Activated T-cell treated with anti-CD3 and anti-CD28 coated beads, Interleukin-2, amount 50 U/mL, for 4 hours (primary cell): ENCODE measurements at places on chromosomes 16 and 17. TPM values are rescaled to one million over a fixed set of nuclear protein-coding genes. Genes with fewer than 3 reads are reported as not detected.

The PRSS36 gene
- 0.40 TPM for total RNA-seq

The NOL3 gene
- 3.7 TPM for total RNA-seq

The DBNDD1 gene
- total RNA-seq = 1.2 TPM

The CTDNEP1 gene
- 210 TPM for total RNA-seq

The OTOP3 gene
- not detected for total RNA-seq

The MRC2 gene
- total RNA-seq = 3.8 TPM

The NOD2 gene
- 3.9 TPM for total RNA-seq

The CCL16 gene
- total RNA-seq = not detected

The MTSS2 gene
- 1.9 TPM for total RNA-seq

The HLF gene
- total RNA-seq = 1.0 TPM

The ALOXE3 gene
- not detected for total RNA-seq

The ZNF750 gene
- total RNA-seq = not detected

The GUCY2D gene
- total RNA-seq = not detected

The TBC1D26 gene
- total RNA-seq = not detected

The MT4 gene
- total RNA-seq = not detected

- peak; percentile 22 for DNase-seq
Observed at GRCh38 chr16:50683689-50684374, 2.7 kb upstream of the SNX20 start.

DNA sequence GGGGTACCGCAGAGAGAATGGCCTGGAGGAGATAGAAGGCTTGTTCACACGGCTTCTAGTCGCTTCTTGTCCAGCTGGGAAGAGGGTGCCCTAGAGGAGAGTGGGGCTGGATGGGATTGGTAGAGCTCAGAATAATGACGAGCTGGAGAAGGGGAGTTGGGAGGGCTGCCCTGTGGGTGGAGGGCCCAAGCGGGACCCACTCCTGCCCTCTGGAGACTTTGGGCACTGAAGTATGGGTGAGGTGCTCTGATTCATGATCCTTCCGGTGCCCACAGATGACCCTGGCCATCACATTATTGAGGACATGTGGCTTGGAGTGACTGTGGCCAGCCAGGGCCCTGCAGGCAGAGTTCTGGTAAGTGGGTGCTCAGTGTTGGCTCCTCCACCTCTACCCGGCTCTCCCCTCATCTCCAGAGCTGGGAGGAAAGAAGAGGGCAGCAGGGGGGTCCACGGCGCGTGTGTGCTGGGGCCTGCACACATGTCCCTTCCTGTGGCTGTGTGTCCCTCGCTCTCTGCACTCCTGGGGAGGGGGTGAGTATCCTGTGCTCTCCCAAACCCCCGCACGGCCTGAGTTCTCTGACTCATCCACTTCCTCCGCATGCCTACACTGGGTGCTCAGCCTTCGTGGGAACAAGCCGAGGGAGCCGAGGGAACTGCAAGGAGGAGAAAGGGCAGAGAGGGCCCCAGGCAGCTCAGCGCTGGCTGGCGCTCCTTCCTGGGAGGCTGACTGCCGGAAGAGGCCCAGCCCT is 8.5 kb downstream of the ITGA3 start:
- no peak for DNase-seq

DNA sequence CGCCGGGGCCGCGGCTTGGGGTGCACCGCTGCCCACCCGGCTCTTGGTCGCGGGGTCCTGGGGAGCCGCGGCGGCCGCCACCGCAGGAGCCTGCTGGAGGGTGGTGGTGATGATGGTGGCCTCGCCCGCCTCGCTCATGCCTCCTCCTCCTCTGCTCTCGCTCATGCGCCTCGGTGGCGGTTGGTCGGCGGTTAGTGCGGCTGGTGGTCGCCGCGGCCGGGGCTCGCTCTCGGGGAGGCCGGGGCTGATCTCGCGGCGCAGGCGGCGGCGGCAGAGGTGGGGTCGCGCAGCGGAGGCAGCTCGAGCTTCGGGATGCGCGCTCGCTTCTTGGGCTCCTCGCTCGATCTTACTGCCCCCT is 41.6 kb downstream of the AHSP start:
- DNase-seq = no peak

DNA sequence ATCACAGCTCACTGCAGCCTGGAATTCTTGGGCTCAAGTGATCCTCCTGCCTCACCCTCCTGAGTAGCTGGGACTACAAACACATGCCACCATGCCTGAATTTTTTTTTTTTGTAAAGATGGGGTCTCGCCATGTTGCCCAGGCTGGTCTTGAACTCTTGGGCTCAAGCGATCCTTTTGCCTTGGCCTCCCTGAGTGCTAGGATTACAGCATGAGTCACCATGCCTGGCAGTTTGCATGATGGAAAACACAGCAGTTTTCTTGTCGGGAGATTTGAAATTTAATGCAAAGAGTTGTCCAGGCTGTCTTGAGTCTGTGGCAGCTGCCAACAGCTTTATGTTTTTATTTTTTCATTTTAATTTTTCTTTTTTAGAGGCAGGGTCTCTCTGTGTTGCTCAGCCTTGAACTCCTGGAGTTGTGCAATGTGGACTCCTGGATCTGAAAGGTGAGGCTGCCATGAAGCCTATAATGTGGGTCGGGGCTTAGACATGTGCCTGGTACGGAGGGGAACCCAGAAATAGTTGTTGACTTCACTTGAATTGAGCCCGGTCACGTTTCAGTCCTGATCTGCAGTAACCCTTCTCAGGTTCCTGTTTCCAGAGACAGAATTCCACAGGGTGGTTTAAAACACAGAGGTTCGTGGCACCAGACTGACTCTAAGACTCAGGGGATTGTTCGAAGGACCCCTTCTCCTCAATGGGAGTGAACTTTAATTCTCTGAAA is 18.7 kb downstream of the CD300A start:
- no peak for DNase-seq

- no peak for DNase-seq
Observed at GRCh38 chr17:65677932-65678331, 116.5 kb upstream of the AXIN2 start.

GRCh38 chr17:14919631-14920213 is 345.4 kb downstream of the PMP22 start:
- DNase-seq = no peak

- DNase-seq = no peak
Observed at GRCh38 chr16:5925850-5926249, 828.3 kb upstream of the EEF2KMT start.

DNA sequence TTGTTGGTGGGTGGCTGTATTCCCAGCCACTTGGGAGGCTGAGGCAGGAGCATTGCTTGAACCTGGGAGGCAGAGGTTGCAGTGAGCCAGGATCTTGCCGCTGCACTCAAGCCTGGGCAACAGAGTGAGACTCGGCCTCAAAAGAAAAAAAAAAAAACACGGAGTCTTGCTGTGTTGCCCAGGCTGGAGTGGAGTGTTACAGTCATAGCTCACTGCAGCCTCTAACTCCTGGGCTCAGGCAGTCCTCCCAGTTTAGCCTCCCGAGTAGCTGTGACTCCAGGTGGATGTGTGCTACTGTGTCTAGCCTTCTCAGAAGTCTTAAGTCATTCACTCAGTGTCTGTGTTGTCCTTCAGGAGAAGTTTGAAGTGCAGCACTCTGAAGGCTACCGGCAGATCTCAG is 27.4 kb downstream of the NDE1 start:
- DNase-seq = no peak

- DNase-seq = no peak
Observed at GRCh38 chr17:12591021-12591735, 74.5 kb upstream of the MYOCD start.

- DNase-seq = no peak
Observed at GRCh38 chr16:67942510-67943255, 1.2 kb downstream of the LCAT start.

DNA sequence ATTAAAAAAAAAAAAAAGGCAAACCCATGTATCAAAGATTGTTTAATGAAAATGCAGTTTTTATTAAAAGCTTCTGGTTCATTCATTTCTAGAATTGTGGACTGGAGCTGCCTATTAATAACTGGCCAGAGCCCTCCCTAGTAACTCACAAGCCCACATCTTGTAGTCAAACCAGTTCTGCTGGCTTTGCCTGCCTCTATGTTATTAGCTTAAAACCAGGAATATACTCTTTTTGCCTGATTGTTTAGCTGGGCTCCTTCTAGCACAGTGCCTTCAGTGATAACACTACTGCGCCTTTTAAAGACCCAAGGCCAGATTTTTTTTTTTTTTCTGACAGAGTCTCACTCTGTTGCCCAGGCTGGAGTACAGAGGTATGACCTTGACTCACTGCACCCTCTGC is 26.0 kb downstream of the TAC4 start:
- DNase-seq = no peak

DNA sequence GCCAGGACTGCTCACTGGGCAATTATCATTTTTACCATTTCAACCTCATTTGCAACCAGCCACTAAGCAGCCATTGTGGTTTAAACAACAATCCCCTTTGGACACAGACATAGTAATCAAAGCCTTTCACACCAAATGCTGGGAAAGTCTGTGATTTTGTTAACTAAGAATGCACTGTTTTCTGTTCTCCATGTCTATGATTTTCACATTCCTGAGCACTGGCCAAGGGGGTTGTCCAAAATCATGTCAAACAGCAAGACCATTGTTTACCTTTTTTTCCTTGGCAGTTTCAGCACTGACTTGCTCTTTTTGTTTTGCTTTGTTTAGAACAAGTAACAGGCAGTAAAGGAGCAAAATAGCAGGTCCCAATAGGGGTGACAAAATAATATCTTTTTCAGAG is 106.3 kb upstream of the SIAH1 start:
- no peak for DNase-seq

- no peak for DNase-seq
Observed at GRCh38 chr16:27046958-27047518, 19.7 kb upstream of the C16orf82 start.

DNA sequence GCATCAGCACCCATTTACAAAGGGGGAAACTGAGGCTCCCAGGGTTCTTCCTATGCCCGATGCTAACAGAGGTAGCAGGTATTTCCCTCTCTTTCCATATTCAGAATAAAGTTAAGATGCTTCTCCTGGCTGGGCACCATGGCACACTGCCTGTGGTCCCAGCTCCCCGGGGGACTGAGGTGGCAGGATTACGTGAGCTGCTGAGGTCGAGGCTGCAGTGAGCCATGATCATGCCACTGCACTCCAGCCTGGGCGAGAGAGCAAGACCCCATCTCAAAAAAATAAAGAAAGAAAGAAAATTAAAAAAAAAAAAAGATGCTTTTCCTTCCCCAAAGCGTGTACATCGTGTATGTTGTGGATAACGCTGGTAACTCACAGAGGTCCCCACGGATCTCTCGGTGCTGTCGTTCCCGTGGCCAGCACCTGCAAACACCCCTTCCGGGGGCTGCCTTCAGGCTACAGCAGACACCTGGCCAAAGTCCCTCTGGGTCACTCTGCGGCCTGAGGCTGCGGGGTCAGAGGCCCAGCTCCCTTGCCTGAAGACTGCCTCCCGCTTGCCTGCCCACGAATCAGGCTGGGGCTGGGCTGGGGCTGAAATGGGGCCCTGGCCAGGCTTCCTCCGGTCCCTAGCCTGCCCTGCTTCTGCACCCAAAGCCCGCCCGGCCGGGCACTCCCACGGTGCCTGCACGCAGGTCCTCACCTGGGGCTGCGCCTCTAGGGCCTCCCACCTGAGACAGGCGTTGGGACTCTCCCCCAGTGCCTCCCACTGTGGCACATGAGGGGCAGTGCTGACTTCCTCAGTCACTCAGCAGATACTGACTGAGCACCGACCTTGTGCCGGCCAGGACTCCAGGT is 63.1 kb downstream of the ZDHHC7 start:
- DNase-seq = no peak

GRCh38 chr17:15262291-15263205 is 2.6 kb downstream of the PMP22 start:
- no peak for DNase-seq

GRCh38 chr16:16101585-16101984 is 121.7 kb downstream of the ABCC6 start:
- DNase-seq = no peak

- DNase-seq = no peak
Observed at GRCh38 chr17:38369124-38369886, 17.7 kb downstream of the SOCS7 start.

GRCh38 chr17:73292031-73292531 is 19.7 kb downstream of the CDC42EP4 start:
- DNase-seq = no peak

GRCh38 chr17:31919802-31920525 is 16.8 kb upstream of the SUZ12 start:
- DNase-seq = no peak

DNA sequence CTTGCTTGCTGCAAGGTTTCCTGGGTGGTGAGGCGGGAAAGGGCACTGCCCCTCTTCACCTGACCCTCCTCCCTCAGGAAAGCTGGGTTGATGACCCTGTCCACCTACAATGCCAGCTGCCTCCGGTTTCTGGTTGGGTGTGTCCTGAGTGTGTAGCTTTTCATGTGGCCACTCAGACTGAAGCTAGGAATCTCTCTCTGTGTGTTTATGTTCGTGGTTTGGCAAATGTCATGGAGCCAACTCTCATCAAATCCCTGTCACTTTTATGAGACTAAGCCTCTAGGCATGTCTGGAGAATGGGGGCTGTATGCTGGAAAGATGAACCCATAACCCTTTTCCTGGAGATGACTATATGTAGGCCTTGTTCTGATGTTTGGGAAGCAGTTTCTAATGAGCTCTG is 17.1 kb downstream of the PLEKHG4 start:
- no peak for DNase-seq

GRCh38 chr17:37650419-37651003 is 7.3 kb upstream of the DDX52 start:
- DNase-seq = no peak

GRCh38 chr16:65195998-65196397 is 74.1 kb upstream of the CDH11 start:
- no peak for DNase-seq

- no peak for DNase-seq
Observed at GRCh38 chr16:10511829-10512228, 68.6 kb downstream of the EMP2 start.

DNA sequence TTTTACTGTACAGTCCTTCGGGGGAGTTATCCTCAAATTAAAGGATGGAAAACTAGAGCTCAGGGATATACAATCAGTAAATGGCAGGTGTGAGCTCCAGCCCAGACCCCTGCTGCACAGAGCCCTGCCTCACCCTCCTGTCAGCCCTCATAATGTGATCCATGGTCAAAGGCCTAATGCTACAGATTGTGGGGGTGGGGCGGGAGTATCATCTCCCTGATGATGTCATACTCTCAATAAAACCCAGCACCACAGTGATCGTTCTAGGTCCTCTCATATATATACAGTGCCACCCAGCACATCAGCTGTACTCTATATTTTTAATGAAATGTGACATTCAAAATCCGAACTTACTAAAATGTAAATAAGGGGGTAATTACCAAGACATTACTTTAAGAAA is 61.5 kb downstream of the SLC39A11 start:
- DNase-seq = no peak
